ENCODE measurements at places on chromosomes 16 and 17.

DNA sequence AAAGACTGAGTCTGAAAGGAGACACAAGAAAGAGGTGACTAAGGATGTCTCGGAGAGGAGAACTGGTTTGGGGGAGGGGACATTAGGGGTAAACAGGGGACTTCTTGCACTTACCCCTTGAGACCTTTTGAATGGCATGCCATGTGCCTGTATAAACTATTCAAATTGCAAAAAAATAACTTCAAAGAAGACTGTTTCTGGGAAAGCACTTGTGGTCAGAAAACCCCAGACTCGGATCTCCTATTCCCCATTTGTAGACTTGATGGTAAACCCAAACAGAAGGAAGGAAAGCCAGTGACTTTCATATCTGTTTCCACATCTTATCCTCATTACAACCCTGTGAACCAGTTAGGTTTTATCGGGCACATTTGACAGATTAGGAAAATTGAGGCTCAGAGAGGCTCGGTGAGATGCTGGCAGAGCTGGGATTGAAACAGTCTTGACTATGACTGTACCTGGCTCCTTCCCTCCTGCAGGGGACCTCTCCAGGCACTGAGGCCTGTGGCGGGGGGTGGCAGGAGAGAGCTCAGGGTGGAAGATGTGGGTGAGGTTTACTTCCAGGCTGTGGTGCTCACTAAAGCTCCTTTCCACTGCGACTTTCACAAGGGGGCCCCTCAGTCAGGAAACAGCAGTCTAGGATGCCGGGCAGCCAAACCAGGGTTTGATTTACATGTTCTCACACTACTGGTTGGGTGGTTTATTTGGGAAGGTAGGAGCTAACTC is 30.5 kb upstream of the PLCG2 start:
- no peak for DNase-seq

- no peak for DNase-seq
Observed at GRCh38 chr17:29787995-29788394, 142.0 kb downstream of the SSH2 start.

DNA sequence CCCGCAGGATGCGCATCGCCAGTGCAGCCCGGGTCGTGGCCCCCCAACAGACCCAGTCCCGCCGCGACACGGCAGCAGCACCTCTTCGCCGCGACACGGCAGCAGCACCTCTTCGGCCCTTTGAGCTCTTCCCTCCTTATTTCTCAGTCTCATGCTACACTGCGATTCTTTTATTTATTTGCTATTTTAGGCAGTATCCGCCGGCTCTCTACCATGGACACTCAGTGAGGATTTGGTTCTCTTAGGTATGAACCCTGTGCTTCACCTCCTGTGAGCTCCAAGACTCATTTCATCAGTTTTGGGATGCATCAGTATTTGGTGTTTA is 8.3 kb upstream of the MAP2K3 start:
- no peak for DNase-seq

GRCh38 chr17:3589784-3590183 is 19.4 kb downstream of the TRPV1 start:
- no peak for DNase-seq

- no peak for DNase-seq
Observed at GRCh38 chr17:45641541-45641940, 142.6 kb upstream of the CRHR1 start.

GRCh38 chr17:36972905-36973304 is 24.2 kb downstream of the AATF start:
- DNase-seq = no peak

DNA sequence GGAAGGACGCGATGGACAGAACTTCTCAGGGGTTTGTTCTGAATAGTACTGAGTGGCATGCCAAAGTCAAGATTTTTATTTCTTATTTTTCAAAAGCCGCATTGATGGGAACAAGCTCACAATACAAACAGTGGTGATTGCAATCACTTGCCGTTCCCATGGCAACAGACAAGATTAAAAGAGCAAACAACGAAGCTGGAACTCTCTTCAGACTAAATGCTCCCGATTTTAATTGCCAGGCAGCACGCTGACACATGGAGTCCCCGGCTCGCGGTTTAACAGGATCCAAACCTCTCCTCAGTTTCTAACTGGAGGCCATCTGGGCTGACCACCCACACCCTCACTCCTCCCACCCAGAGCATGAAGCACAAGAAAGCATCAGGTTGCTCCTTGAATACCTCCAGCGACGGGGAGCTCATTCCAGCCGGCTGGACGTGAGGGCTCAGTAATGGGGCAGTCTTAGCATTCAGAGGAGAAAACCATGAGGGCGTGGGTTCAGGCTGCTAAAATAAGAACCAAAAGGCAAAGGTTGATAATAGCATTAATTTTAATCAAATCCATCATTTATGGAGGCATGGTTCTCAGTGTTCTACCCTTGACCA is 41.5 kb downstream of the AIPL1 start:
- no peak for DNase-seq

GRCh38 chr17:10558049-10558448 is 8.6 kb upstream of the MYH2 start:
- no peak for DNase-seq

DNA sequence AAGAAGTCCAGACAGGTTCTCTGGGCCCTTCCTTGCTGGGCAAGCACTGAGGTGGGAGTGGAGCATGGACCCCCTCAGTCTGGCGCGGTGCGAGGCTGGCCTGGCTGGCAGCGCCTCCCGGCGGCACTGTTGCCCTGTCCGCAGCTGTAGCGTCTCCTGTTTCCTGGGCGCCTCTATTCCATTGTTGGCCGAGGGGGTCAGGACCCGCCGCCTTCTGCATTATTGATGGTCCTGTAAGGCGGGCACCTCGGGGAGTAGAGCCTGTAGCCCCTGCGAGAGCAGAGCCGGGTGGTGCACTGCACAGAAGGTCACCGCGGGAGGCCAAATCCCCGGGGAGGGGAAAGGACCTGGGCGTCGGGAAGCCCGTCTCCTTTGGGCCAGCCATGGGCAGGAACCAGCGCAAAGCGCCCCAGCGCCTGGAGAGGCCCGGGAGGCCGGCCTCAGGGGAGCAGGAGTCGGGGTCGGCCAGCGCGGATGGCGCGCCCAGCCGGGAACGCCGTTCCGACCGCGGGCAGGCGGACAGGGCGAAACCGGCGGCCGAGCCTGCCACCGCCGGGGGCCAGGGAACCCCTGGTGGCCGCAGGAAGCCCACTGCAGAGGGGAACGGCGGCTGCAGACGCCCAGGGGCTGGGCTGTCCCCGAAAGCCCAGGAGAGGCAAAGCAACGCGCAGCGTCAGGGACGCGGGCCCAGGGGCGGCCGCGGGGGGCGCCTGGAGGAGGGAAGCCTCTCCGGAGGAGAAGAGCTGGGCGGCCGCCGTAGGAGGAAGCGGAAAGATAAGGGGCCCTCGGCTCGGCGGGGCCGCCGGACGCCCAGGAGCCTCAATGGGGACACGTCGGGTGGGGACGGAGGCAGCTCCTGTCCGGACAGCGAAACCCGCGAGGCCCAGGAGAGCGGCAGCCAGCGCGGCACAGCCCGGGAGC is at the start of gene MYO15B:
Gene MYO15B (plus strand): TSS at position 126 of the 921 bp plus-strand sequence. CDS start 258 bp downstream, at position 384.
- peak; percentile 63 for DNase-seq

- no peak for DNase-seq
Observed at GRCh38 chr16:57531635-57532265, 4.6 kb downstream of the CCDC102A start.

GRCh38 chr17:6711681-6712057 is 1.5 kb downstream of the SLC13A5 start:
- DNase-seq = no peak

DNA sequence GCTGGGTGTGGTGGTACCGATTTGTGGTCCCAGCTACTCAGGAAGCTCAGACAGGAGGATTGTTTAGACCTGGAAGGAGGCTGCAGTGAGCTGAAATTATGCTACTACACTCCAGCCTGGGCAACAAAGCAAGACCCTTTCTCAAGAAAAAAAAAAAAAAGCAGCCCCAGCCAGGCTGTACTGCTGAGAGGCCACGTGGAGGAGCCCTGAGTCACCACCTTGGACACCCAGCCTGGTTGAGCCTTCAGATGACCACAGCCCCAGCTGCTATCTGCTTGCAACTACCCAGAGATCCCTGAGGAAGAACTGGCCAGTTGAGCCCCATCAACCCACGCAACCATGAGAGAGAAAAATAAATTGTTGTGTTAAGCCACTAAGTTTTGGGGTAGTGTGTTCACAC is 23.6 kb upstream of the GPRC5C start:
- DNase-seq = no peak

DNA sequence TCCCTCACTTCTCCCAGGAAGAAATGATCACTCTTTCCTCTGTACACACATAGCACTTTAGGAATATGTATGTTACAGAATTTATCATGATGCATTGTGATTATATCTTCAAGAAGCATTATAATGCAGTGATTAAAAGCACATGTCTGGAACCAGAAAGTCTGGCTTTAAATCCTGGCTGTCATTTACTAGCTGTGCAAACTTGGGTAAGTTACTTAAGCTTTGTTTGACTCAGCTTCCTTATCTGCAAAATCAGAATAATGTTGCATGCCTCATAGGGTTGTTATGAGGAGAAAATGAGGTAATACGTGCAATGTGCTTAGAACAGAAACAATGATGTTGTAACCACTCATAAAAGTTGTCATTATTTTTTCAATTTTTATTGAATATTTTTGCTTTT is 156.3 kb upstream of the ZKSCAN2 start:
- DNase-seq = peak; percentile 83

GRCh38 chr17:37142294-37142896 is 193.6 kb downstream of the AATF start:
- no peak for DNase-seq

- DNase-seq = no peak
Observed at GRCh38 chr17:41602524-41602923, 10.0 kb downstream of the KRT16 start.

DNA sequence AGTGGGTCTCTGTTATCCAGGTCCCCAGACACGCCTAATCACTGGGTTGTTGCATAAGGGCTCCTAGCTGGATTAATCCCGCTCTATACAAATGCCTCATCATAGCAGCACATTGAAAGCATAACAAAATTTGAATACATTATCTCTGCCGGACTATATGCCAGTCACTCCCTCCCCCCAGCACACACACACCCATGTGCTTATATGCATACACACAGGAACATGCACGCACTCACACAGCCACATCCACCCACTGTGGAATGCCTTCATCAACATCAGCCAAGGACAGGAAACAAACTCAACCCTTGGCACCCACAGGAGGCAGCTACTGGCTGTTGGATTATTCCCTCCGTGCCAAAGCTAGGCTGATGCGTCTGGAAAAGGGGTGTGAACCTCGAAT is 3.5 kb upstream of the CDH13 start:
- DNase-seq = no peak

DNA sequence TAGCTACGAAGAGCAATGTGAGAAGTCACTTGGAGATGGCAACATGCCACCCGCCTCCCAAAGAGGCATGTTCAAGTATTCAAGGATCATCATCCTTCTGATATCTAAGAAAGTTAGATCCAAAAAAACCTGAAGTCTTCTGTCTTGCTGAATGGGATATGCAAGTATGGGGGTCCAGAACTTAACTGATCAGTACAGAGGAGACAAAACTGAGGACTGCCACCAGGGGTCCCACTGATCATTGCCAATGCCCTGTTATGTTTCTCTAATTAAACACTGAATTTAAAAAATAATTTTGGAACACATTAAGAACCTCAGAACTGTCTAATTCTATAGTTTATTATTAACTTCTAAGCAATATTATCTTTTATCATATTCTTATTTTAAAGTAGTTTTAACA is 99.7 kb downstream of the CDH8 start:
- peak; percentile 12 for DNase-seq

DNA sequence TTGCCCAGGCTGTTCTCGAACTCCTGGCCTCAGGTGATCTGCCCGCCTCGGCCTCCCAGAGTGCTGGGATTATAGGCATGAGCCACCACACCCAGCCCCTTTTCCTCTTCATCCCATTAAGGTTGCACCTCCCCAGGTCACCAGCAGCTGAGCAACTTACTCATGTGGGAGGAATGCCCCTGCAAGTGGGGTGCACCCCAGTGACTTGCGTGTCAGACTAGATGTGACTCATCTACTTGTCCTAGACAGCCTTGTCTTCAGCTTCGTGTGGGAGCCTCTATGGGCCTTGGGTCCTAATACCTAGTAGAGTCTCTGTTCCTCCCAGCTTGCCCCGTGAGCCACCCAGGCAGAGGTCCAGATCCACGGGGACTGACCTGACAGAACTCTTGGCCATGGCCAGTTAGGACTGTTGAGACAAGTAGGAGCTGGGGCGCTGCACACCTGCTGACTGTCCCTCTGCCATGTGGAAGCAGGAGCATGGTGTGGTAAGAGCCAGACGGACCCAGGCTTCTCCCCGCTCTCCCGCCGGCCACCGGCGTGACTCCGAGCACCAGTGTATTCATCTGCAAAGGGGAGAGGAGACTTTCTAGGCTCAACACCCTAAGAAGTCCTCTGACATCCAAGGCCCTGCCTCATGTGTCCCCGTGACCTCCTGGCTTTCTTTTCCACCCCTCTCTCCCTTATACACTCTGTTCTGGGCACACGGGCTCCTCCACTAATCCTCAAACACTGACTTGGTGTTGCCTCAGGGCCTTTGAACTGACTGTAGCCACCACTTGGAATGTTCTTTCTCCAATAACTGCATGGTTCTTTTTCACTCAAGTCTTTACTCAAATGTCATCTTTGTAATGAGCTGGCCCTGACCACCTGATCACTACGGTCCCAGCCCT is 11.6 kb upstream of the CBX4 start:
- DNase-seq = no peak

DNA sequence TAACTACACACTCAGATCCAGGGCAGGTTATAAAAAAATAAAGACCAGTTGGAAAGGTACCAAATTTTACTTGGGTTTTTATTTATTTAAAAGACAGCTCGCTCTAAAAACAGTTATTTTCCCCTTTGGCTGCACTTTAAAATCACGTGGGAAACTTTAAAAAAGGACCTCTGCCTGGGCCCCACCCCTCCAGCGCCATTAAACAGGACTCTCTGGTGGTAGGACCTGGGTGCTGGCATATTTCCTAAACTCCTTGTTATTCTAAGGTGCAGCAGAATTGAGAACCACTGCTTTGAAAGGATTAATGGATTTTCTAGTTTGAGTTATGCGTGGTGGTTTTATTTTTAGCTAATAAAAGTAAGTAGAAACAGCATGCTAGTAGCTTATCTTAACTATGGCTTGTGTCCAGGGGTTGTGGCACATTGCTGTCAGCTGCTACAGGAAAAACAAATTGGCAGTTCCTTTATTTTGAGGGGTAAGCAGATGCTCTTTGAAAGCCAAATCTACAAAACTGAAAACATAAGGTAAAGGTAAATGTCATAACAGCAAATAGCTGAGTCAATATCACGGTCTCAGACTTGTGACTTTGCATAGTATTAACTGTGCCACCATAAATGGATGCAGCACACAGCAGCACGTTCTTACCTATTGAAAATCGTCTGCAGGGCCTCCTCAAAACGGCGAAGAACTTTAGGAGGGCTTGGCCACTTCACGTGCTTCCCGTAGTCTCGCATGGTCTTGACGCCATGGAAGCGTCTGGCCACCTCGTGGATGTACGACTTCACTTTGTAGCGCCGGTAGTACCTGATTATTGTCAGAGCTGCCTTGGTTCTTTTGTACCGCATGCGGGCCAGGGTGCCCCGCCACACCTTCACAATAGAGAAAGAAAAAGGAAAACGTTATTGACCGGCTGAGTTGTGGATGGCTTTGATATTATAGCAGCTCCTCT is 172.0 kb downstream of the CDK5R1 start:
- DNase-seq = no peak

- no peak for DNase-seq
Observed at GRCh38 chr17:9941305-9941704, 36.2 kb upstream of the RCVRN start.

Data from SK-N-DZ (cell line).